ENCODE measurements at places on chromosomes 4 and X. TPM values are rescaled to one million over a fixed set of nuclear protein-coding genes. Genes with fewer than 3 reads are reported as not detected.

COX7B2 gene
- not detected for total RNA-seq

GNRHR gene
- not detected for total RNA-seq

SLC26A1 gene
- 0.33 TPM for total RNA-seq

HTRA3 gene
- 2.6 TPM for total RNA-seq

EMCN gene
- not detected for total RNA-seq

STOX2 gene
- total RNA-seq = 0.66 TPM

CTAG1B gene
- not detected for total RNA-seq

OPN1MW gene
- not detected for total RNA-seq

ACE2 gene
- total RNA-seq = not detected

ARHGAP6 gene
- 6.9 TPM for total RNA-seq

GUCY1B1 gene
- 39.3 TPM for total RNA-seq

PIR gene
- 21.3 TPM for total RNA-seq

MAGEE1 gene
- 1.2 TPM for total RNA-seq

SMIM20 gene
- total RNA-seq = 48.7 TPM

ZAR1 gene
- total RNA-seq = not detected

CCNA2 gene
- total RNA-seq = 1.3 TPM

GABRB1 gene
- not detected for total RNA-seq

GBA3 gene
- total RNA-seq = under 0.01 TPM

SORCS2 gene
- 0.17 TPM for total RNA-seq

PWWP3B gene
- not detected for total RNA-seq

ERVMER34-1 gene
- total RNA-seq = under 0.01 TPM

KCTD8 gene
- not detected for total RNA-seq

SNCA gene
- total RNA-seq = 6.8 TPM

CXorf49 gene
- not detected for total RNA-seq

CPEB2 gene
- 7.7 TPM for total RNA-seq

SLC35A2 gene
- 8.5 TPM for total RNA-seq

MAP7D2 gene
- total RNA-seq = under 0.01 TPM

FATE1 gene
- not detected for total RNA-seq

HEPH gene
- 43.1 TPM for total RNA-seq

PARM1 gene
- 0.77 TPM for total RNA-seq

SYP gene
- 0.17 TPM for total RNA-seq

CYTL1 gene
- total RNA-seq = 0.17 TPM

GPR173 gene
- 2.3 TPM for total RNA-seq

SPATA18 gene
- total RNA-seq = 17.7 TPM

UGT2B15 gene
- not detected for total RNA-seq

GIMD1 gene
- total RNA-seq = not detected

MAGEB2 gene
- total RNA-seq = not detected

ZNF711 gene
- total RNA-seq = 1.0 TPM

ARAF gene
- total RNA-seq = 10.3 TPM

ASMT gene
- total RNA-seq = not detected

ARFIP1 gene
- 42.4 TPM for total RNA-seq

SPANXB1 gene
- not detected for total RNA-seq

FAT4 gene
- 17.8 TPM for total RNA-seq

EREG gene
- 9.9 TPM for total RNA-seq

DEFB131A gene
- total RNA-seq = not detected

FRMPD4 gene
- 0.50 TPM for total RNA-seq

BEX5 gene
- not detected for total RNA-seq
